ENCODE measurements at places on chromosomes 6 and 20.
A peak's percentile ranks its signal among the peaks of the same experiment; 100 is the strongest.

DNA sequence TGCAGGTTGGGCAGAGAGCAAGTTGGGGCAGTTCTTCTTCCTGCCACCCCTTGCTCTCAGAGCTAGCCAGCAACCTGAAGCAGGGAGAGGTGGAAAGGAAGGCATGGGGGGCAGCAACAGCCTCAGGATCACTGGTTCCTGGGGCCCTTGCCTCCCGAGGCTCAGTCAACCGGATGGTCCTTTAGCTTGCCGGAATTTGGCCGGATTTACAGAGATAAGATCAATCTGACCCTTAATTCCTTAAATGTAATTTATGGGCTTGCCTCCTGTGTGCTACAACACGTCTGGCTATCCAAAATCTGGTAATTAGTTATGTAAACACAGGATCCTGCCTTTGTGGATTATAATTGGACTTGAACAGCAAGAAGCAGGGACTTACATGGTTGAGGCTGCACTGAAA lies 19.5 kb upstream of the TCP11 start:
- no peak for DNase-seq

DNA sequence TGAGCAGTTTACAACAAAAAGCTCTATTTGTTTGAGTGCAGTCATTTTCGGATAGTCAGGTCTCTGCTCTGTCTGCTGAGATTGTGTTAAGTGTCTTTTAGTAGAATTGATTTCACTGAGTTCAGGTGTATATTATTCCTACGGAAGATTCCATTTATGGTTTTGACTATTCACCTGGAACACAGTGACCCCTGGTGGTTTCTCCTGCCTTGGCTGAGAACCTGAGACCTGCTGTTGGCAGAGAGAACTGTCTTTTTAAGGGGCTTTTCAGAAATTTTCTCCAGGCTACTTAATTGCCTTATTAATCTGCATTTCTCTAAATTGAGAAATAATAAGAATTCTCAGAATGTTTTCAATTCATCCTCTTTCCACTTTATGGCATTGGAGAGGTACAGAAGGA lies 508.0 kb downstream of the TBC1D32 start:
- DNase-seq, result peak; percentile 12

GRCh38 chr6:149082320-149082719 lies 235.2 kb upstream of the TAB2 start:
- peak; percentile 83 for DNase-seq

DNA sequence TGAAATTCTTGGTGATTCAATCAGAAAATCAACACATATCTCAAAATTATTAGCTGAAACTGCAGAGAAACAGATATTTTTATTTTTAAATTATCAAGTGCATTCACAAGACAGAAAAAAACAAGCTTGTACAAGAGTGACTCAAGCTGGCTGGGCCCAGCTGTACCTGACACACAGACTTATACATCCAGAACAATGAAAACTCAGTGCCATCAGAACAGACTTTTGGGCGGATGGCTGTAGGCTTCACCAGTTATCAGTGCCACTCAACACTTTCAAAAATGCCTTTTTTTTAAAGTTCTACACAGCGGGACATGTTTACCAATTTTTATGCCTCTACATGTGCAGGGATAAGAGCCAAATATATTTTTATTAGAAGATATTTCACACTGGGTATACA lies 102.8 kb downstream of the MYB start:
- DNase-seq, result no peak

- peak; percentile 27 for DNase-seq
Measured at GRCh38 chr6:136137008-136137692, 113.0 kb downstream of the MTFR2 start.

DNA sequence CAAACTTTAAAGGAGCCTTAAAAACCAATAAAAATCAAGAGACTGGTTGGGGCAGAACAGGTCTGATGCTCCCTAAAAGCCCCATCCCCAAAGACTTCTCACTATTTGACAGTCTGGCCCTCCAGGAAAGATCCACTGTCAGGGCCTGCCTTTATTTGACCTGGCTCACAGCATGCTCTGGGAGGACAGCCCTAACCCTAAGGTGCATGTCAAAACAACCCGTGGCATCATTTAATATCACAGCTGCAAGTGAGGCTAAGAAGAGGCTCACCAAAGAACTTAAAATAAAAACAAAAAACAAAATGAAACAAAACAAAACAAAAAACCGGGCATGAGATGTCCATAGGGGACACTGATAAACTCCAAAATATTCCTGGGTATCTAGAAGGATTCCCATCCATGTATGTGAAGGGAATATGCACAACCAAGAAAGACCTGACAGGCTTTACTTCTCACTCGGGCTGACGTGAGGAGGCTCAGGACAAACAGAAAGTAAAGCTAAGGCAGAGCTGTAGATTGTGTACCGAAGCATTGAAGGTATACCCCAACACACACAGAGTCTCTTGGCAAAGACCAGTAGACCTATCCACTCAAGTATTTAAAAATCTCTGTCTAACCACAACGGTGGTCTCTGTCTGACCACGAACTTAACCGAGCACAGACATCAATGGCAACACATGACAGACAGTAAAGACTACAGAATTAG lies 57.3 kb downstream of the AHI1 start:
- DNase-seq, result no peak
